Stimulated activated CD8-positive, alpha-beta memory T cell treated with anti-CD3 and anti-CD28 coated beads, Interleukin-2, amount 100 ng/mL, for 1 hour (primary cell): ENCODE measurements at places on chromosomes 7 and 10.

DNA sequence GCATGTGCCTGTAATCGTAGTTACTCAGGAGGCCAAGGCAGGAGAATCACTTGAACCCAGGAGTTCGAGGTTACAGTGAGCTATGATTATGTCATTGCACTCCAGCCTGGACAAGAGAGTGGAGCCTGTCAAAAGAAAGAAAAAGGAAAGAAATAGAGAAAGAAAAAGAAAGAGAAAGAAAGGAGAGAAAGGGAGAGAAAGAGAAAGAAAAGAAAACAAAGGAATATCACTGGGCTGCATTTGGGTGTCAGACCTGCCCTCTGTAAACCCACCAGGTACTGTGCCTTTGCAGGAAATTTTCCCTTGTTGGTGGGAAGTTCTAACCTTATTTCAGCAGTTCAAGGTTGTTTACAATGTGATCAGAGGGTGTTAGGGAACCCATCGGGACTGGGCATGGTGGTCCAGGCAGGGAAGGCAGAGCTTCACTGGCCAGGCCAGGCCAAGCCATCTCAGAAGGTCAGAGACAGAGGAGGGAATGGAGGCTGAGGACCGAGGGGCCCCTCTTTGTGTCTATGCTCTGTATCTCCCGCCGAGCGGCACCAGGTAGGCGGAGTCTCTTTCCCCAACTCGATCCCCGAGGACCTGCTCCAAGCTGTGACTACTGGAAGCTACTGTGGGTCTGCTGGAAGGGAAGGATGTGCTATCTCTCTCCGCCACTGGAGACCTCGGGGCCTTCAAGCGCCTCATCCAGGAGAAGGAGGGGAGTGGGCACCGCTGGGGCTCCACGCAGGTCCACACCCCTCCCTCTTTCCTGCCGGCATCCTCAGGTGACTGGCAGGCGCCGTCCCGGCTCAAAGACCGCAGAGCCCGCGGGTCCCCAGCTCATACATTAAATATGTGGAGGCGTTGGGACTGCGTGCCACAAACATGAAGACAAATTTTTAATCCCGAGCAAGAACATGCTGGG is 15.2 kb upstream of the KAZALD1 start:
- no peak for DNase-seq

DNA sequence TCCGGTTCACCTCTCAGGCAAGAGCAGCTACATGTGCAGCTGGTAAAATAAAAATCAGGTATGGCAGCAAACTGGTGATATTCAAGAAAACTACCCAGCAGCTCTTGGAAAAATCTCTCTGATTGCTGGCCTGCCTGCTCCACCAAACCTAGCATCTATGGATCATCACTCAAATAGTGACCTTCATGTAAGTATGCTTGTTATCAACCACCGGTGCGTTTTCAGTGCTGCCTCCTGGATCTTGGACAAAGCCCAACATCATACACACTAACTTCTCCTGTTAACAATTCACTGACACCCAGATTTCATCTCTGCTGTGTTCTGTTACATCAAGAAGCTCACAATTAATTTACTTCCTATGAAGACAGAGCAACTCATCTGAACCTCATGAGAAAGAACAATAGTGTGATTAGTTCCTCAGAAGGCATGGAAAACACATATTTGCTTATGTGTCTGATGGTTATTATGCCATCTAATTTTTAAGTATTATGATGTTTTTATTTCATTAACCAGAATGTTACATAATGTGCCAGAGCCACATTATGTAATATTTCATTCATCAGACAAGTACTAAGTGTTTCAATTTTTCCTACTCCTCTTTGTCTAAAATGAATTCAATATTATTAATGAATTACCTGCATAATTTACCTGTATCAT is 8.8 kb downstream of the CDK6 start:
- DNase-seq: no peak

- DNase-seq: no peak
Observed at GRCh38 chr7:154372011-154372601, 319.9 kb downstream of the DPP6 start.

DNA sequence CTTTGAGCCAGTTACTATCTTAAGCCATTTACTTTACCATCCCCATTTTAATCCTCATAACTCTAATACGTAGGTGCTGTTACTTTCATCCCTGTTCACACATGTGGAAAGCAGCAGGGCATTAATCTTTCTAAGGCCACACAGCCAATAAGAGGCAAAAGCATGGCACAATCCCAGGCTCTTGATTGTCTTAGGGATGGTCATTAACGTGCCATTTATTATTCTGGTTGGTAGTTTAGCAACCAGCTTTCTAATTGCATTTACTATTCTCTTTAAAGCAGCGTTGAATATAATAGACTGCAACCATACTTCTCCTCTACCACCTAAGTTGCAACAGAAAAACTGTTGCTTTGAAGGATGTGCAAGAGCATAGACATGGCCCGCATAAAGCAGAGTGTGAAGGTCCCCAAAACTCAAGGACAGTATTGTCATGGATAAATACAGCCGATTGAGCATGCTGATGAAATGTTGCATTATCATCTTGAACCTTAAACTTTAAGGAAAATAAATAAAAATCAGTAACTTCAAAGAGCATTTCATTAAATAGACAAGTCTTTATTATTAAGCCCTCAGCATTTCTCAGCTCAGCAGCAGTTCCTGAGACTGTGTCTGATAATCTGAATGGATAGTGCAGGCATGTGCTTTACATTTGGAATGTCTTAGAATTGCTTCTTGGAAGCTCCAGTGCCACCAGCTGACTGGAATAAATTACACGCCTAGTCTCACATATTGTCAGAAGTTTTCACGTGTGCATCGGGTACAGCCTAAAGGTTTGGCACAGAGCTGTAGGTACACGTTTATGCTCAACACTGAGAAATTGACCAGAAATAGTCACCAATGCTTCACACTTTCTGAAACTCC is 467.1 kb downstream of the SDK1 start:
- no peak for DNase-seq

- no peak for DNase-seq
Observed at GRCh38 chr7:124411796-124412195, 353.8 kb downstream of the GPR37 start.

DNA sequence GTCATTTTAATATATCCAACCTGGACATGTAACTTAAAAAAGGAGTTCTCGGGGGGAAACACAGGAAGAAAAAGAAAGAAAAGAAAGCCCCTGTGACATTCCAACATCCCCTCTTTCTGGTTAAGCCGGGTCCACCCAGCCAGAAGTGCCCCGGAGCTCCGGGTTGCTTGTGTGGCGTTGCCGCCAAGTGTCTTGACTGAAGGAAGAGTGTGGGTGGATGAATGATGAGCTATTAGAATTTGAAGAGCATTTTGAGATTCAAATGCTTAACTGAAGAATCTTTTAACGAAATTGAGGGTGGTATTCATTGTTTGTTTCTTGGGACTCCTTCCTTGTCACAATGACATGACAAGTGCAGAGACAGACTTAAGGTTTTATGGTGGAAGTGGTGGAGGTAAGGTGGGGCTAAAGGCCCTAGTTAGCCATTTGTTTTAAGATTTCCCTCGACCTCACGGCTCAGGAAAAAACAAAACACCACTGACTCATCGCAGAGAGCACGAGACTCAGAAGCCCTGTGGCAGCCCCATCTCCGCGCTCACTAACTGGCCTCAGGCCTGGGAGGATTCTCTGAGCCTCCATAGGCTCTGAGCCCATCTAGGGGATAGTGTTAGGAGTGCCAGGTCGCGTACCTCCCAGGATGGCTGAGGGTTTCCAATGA is 1.8 kb upstream of the GLI3 start:
- DNase-seq: no peak

GRCh38 chr10:74585231-74586087 is 240.9 kb upstream of the KAT6B start:
- no peak for DNase-seq

DNA sequence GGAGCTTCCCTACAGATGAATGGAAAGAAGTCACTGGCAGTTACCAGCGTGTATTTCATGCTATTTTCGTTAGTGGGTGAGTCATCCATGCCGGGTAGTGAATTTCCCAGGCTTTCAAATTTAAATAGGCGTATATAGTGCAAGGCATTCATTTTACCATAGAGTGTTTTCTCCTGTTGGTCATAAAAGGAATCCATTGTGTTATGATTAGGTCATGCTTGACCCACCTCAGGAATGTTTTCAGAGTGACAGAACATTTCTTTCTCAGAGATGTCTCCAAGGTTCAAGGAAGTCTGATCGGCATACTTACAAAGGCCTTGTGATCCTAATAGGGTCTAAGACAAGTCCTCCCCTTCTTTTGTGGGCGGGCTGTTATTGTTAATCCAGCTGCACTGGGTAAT is 110.7 kb downstream of the AKR1D1 start:
- DNase-seq: no peak

DNA sequence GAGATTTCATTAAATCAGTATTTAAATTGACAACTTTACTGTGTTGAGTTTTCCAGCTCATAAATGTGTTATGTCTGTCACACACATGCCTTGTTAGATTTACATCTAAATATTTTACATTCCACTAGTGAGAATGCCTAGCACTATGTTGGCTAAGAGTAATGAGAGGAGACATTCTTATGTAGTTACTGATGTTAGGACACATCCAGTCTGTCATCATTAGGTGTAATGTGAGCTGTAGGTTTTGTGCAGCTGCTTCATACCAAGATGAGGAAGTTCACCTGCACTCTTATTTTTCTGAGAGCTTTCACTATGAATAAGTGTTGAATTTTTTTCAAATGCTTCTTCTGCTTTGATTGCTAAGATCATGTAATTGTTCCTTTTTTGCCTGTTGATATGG is 218.0 kb upstream of the IGFBP3 start:
- DNase-seq: no peak

- DNase-seq: no peak
Observed at GRCh38 chr7:84107259-84107658, 87.3 kb downstream of the SEMA3A start.

DNA sequence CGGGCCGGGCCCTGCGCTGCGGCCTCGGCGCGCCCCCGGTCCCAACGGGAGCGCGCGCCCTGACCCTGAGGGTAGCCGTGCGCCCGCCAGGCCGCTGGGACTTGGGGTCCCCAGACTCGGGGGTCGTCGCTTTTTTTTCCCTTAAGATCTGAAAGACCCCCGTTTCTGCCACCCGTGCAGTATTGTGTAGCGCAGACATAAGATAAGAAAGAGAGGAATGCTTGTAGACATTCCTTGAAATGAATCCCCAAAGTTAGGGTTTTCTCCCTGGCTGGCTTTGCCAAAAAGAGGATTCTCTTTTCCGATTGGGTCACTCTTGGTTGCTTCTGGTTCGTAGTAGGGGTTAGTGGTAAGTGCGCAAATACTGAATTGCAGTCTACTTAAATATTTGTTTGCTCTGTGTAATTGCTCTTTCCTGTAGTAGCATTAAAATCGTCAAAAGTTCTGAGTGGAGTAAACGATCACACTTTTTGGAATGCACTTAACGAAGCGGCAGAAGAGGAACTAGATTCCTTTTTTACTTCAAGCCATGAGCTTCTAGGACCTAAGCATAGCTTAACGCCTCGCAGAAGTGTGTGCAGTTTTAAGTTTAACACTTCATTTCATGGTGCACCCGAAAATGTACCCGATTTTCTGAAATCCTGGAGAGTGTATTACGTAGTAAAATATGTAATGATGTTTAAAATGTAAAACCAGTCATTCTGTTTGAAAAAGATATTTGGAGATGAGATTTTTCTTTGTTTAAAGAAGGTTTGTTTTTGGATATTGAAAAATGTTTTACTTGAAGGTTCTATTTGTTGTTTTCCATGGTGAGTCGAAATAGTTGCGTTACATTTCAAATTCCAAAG is 1.3 kb downstream of the CUL1 start:
- DNase-seq: no peak

- no peak for DNase-seq
Observed at GRCh38 chr7:142739923-142740492, 9.3 kb upstream of the PRSS1 start.

DNA sequence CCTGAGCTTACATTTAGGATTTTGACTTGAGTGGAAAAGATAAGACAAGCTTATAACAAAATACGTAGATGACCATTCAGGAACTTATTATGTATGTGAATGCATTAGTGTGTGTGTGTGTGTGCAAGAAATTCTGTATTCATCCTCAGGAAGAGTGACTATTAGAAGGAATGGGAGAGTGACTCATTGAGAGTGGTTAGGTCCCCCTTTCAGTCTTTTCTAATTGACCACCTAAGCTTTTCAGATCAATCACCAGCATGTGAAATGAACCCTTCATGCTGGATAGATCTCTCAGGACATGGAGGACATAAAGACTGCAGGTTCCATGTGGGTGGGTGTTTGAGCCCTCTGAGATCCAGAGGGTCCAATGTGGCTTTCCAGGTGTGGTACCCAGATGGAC is 153.5 kb downstream of the MBL2 start:
- no peak for DNase-seq

GRCh38 chr7:4302203-4302905 is 379.7 kb upstream of the FOXK1 start:
- DNase-seq: no peak

- DNase-seq: no peak
Observed at GRCh38 chr10:130935128-130935439, 376.4 kb downstream of the TCERG1L start.

DNA sequence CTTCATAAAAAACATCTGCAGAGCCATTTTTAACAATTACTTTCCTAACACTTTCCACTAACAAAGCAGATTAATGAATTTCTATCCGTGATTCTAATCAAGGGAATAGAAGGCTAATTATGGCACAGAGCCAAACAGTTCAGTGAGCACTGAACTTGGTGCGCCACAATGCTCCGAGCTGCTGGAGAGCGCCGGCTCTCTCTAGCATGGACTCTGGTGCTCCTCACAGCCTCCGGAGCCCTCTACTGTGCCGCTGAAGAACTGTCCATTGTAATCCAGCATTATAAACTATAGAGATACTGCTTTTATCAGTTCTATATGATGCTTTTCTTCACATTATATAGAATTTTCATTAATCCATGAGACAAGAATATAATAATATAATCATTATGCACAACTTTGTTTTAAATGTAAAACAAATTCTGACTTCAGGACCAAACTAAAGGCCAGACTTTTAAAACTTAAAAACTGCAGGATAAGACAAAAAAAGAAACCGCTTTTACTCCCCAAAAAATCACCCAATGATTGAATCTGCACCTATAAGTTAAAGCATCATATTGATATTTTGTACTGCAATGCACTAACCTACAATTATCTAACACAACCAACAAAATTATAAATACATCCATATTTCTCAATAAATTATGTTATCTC is 123.6 kb downstream of the RNF32 start:
- DNase-seq: no peak

GRCh38 chr7:150941351-150942000 is 36.6 kb downstream of the KCNH2 start:
- no peak for DNase-seq

DNA sequence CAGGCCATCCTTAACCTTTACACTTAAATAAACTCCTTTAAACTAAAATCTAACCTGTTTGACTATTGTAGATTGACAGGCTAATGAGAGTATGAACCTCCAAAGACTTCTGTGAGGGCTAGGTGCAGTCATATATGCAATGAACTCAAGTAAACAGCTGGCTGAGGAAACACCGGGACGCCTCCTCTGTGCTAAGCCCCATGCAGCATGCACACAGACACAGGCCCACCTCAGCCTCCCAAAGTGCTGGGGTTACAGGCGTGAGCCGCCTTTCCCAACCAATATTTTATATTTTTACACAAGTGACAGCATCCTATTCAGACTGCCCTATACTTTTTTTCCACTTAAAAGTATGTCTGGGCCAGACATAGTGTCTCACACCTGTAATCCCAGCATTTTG is 1.5 kb upstream of the FXYD4 start:
- DNase-seq: no peak
